ENCODE measurements at places on chromosomes 2 and 18.

- DNase-seq = no peak
Measured at GRCh38 chr2:209367075-209367747, 56.6 kb upstream of the MAP2 start.

DNA sequence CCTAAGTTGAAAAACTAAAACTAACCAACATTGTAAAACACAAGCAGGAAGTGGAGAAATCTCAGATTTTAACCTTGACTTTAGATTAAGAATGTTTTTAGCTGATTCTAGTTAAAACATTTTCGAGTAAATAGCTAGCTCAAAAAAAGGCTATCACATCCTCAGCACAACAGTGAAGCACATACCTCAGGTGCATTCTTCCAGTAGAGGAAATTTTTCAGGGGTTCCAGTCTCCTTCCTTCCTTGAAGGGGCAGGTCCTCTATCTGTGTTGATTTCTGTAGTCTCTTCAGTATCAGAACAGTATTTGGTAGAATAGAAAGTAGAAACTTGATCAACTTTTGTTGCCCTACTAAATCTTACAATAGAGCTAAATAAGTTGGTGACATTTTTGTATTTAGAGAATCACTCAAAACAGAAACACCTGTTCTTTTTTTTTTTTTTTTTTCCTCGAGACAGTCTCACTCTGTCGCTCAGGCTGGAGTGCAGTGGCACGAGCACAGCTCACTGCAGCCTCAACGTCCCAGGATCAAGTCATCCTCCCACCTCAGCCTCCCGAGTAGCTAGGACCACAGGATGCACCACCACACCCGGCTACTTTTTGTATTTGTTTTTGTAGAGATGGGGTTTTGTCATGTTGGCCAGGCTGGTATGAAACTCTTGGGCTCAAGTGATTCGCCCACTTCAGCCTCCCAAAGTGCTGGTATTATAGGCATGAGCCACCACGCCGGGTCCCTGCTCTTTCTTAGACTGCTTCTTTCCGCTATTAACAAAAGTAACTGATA, 6.9 kb upstream of the GPR155 start:
- DNase-seq = no peak

DNA sequence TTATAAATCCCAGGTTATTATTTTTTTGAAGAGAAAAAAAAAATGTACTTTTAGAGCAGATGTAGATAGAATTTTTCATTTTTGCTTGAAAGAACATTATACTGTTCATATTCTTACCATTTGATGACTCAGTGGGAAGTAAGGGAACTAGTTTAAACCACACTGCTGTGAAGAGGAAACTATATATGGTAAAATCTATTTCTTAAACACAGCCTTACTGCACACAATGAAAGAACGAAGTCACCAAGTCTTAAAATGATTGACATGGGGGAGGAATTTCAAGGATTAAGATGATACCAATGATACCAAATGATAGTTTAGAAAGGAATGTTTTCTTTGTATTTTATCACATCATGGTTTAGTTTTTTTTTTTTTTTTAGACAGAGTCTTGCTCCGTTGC, 5.0 kb downstream of the ACTR2 start:
- no peak for DNase-seq

DNA sequence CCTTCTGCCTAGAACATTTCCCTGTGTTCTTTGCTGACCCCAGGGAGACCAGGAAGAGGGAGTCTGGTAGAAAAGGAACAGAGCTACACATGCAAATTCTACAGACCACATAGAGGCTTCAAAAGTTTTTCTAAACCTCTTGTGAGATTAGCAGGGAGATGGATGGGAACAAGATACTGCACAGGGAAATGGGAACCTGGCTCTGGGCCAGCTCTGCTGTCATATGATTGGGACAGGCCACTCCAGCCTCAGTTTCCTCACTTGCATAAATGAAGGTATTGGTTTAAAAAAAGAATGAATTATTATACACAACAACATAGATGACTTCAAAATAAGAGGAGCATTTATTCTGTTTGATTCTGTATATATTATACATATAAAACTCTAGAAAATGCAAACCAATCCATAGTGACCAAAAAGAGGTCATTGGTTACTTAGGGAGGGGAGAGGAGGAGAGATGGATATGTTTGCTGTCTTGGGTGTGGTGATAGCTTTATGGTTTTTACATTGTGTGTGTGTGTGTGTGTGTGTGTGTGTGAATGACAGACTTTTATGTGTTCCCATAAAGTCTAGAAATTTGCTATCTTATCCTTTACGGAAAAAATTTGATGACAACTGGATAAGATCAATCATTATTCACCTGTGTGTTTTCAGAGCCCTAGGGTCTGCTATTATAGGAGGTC, 115.5 kb downstream of the MGAT5 start:
- no peak for DNase-seq

DNA sequence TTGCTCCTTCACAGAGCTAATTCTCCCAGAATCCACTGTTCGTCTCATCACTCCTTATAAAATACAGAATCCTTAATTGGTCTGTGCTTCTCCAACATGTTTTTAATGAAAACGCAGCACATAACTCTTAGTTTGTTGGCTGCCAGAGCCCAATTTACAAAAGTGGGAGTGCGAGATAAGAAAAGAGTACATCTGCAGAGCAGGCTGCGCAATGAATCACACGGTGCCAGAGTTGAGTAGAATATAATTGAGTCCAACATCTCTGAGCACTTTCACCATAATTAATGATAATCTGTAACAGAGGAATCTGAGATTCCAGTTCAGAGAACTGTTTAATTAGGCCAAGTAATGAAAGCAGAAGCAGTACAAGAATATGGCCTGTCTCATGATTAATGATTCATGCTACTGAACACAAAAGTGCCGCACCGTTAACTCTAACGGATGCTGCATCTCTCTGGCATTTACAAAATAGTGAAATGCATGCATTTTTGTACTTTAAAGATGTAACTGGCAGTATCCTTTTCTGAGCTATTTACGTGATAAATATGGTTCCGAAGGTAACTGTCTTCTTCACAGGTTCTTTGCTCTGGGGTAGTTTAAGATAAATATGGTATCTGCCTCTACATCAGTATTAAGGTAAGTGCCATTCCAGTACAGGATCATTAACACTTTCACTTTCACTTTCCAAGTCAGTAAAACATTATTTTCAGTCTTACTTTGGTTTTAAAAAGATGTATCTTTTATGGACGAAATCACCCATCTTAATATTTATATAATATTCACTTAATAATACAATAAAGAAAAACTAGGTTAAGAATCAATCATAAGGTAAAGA, 785.6 kb downstream of the NR4A2 start:
- DNase-seq = no peak

GRCh38 chr2:45974056-45974455, 322.6 kb downstream of the PRKCE start:
- no peak for DNase-seq

Measured in stimulated activated CD4-positive, alpha-beta T cell treated with anti-CD3 and anti-CD28 coated beads, Interleukin-15, amount 100 ng/mL, for 1 hour (primary cell).